ENCODE measurements at places on chromosomes 7 and 10.

DNA sequence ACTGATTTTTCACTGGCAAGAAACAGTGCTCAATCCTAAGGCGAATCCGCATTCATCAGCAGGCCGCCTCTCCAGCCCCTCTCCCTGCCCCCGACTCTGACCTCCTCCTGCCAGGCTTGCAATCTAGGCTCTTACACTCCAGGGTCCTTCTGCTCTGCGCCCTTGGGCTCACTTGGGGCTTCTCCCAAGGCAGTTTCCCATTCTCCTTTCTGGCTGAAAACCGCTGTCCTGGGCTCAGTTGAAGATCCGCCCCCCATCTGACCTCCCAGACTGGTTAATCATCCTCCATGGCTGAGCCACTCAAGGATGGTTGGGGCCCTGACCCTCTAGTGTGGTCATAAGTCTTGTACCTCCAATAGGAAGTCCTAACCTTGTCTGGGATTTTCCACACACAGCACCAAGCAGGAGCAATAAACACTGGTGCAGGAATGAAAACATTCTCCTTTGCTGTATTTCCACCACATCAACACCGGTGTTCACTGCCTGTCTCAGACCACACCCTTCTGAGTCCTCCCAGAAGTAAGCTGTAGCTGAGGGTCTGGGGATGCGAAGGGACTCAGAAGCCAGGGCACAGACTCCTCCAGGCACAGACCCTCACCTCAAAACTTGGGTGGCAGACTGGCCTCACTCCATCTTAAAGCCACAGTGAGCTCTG lies 42.4 kb downstream of the TNS3 start:
- no peak for DNase-seq

GRCh38 chr10:110279407-110279986 lies 25.2 kb downstream of the SMNDC1 start:
- DNase-seq = peak; percentile 98

GRCh38 chr7:85286446-85286845 lies 99.6 kb upstream of the SEMA3D start:
- DNase-seq = no peak

- no peak for DNase-seq
These were observed 11.1 kb downstream of the MCU start for GRCh38 chr10:72702868-72703581.

GRCh38 chr10:50361946-50362345 lies 110.6 kb upstream of the ASAH2 start:
- no peak for DNase-seq
